ENCODE measurements at places on chromosomes 7 and 10.
A peak's percentile ranks its signal among the peaks of the same experiment; 100 is the strongest.

DNA sequence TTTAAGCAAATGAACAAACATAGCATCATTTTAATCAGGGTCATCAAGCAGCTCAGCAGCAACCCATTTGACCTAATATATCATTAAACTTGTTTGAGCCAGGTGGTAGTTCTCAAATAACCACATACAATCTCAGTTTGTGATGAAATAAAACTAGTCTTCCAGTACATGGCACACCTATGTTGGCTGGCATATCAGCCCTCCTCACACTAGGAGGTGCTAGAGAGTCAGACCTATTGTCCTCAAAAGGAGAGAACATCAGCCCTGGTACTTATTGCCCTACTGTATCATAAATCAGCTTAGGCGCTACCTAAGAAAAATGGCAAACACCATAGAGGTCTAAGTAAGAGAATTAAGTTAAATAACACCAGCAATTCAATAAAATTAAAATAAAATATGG is 81.7 kb downstream of the CABCOCO1 start:
- DNase-seq: no peak

DNA sequence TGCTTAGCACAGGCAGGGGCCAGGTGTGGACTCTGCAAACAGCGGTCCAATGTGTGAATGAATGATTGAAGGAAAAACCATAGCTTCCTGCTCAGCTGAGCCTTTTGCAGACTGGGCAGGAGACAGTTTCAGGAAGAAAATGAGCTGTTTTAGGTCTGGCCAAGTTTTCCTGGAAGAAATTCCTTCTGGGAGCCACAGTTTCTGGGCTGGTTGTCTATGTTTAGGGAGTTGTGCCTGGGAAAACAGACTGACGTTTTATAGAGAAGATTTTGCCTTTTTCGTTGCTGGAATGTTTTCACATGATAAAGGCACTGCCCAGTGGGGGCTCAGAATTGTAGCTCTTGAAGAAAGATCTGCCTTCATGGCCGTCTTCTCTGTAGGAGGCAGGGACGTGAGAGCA is 255.1 kb downstream of the CCSER2 start:
- no peak for DNase-seq

- DNase-seq: no peak
Measured at GRCh38 chr10:57754803-57755202, 512.9 kb downstream of the IPMK start.

GRCh38 chr7:41711283-41712064 is 8.6 kb upstream of the INHBA start:
- no peak for DNase-seq

GRCh38 chr10:86970162-86970981 is 2.1 kb downstream of the ADIRF start:
- DNase-seq: no peak

DNA sequence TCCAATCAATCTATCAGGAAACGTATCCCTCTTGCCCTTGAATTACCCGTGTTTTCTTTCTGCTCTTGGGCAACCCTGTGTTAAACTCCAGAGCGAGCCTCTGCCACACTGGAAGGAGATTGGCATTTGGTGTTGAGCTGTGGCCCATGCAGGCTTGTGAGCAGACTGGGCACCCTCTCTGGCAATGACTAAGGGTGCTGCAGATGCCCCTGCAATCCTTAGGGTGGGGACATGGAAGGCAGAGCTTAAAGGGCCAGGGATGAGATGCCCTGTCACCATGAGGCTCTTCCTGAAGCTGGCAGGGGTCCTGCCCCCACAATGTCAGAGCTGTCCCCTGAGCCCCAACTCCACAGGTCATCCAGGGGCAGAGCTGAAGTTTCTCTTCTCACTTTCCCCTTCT is 19.5 kb upstream of the FAM180A start:
- DNase-seq: no peak

GRCh38 chr7:25622695-25623094 is 394.4 kb upstream of the NPVF start:
- DNase-seq: no peak

GRCh38 chr10:794382-794956 is 105.0 kb upstream of the DIP2C start:
- DNase-seq: no peak

GRCh38 chr7:92665926-92666325 is 75.7 kb upstream of the FAM133B start:
- DNase-seq: no peak

- no peak for DNase-seq
Measured at GRCh38 chr7:155584763-155585531, 38.6 kb upstream of the CNPY1 start.

- DNase-seq: no peak
Measured at GRCh38 chr7:96126382-96126781, 195.5 kb downstream of the SLC25A13 start.

DNA sequence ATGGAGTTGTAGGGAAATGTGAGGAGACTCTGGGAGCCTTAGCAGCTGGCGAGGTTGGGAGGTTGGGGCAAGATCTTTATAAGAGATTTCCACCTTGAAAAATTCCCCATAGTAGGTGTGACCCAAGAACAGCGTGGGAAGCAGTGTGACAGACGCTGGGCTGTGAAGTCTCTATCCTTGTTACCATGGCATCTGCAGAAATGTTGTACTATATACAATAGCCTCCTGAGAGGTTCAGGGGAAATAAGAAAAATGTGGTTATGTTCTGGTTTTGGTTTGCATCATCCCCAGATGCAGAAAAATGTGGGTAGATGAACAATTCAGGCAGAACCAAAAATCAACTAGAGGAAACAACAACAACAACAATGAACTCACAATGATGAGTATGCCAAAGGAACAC is 498.6 kb downstream of the SH2D4B start:
- DNase-seq: no peak

DNA sequence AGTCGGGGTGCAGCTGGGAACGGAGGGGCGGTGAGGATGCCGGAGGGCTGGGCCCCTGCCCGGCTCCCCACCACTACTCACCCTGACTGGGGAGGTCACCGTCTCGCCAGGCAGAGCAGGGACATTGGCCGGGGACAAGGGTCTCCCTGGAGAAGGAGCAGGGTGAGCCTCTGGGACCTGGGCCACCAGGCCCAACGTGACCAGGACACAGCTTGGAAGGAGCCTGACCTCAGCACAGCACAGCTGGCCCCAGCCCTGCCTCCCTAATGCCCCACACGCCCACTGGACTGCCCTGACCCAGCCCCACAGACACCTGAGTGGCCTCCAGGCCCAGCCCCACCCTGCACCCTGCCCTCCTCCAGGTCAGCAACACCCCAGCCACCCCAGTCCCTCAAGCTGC is 21.1 kb downstream of the MICALL2 start:
- no peak for DNase-seq

GRCh38 chr10:88245974-88246511 is 337.1 kb downstream of the RNLS start:
- no peak for DNase-seq

- no peak for DNase-seq
Measured at GRCh38 chr7:98418271-98418635, 17.4 kb upstream of the BAIAP2L1 start.

- DNase-seq: peak; percentile 31
Measured at GRCh38 chr10:71528371-71529206, 131.9 kb downstream of the CDH23 start.

GRCh38 chr7:33261585-33261984 is 132.2 kb downstream of the BBS9 start:
- DNase-seq: peak; percentile 19

DNA sequence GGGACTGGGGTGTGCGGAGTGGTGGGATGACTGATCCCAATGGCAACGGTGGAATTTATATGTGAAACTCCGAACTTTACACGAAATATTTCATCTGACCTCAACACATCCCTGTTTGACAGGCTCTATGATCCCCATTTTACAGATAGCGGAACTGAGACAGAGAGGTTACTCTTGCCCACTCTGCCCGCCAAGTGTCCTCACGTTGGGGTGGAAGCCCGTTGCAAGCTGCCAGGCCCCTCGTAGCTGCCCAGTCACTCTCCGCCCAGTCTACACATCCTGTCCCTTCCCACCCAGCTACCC is 397 bp upstream of the NFE2L3 start:
- DNase-seq: no peak

DNA sequence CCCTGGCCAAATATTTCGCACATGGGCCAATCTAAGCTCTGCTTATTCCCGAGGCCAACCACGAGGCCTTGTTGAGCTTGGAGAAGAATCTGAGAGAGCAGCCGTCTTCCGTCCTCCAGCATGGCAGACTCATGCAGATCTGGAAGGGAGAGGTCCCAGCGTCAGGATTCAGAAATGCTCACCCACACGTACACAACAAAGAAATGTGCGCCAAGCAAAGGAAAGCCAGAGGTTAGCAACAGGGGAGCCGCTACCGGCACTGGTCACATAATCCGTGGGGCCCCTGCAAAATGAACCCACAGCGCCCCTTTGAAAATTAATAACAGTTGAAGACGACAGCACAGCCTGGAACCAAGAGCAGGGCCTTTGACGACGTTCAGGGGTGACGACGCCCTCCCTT is 25.4 kb upstream of the PRKAG2 start:
- no peak for DNase-seq

GRCh38 chr10:117503244-117504205 is 39.0 kb upstream of the EMX2 start:
- no peak for DNase-seq

DNA sequence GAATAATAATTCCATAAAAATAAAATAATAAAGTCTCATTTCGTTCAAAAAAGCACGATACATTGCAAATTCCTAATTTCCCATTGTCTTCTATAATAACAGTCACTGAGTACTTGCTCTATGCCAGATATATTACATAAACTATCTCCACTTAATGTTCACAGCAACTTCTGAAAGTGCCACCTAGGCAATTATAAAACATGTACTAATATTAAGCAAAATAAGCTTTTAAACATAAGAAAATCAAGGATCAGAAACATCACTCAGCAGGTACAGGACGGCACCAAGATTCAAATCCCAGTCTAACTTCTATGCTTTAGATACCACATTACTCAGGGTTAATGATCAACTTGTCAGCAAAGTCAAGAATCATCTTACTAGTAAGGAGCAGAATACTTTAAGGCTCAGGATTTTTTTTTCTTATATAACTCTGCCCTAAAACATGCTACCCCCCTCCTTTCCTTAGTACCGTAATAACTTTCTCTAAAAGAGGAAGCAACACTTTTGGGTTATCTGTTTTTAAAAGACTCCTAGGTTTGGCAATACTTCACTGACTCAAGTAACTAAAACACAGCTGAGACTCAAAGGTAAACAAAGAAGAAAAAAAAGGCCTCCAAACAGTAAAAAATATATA is 51.3 kb downstream of the USP6NL start:
- DNase-seq: no peak

- DNase-seq: no peak
Measured at GRCh38 chr10:70359017-70359550, 23.3 kb downstream of the LRRC20 start.

GRCh38 chr7:143396625-143397556 is 11.8 kb downstream of the EPHA1 start:
- DNase-seq: no peak

DNA sequence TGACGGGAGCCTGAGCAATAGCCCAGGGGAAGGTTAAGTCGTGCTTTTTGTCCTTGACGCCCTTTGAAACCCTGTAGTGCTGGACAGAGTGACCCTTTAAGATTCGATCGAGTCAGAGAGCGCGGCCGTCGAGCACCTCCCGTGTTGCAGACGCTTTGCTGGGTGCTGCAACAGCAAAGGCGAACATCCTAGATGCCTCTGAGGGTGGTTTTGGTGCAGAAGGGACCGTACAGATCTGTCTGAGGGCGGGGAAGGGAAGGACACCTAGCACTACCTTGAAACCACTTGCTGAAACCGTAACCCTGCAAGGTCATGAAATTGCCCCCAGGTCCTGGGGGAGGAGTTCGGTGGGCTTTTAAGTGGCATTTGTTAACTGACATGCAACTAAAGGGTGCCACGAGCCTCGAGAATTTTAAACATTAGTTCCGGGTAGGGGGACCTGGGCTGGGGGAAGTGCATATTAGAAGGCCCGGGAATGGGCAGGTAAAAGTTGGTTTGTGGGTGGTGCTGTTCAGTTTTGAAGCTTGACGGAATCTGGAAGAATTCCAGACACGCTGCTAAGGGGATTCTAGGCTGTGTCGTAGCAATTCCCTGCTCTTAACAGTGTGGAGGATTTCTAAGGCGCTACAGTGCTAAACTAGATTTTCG is 786 bp downstream of the ATP5F1C start:
- DNase-seq: no peak

- no peak for DNase-seq
Measured at GRCh38 chr7:35700865-35701264, 5.9 kb upstream of the HERPUD2 start.

- no peak for DNase-seq
Measured at GRCh38 chr7:47550788-47551470, 31.0 kb downstream of the TNS3 start.

DNA sequence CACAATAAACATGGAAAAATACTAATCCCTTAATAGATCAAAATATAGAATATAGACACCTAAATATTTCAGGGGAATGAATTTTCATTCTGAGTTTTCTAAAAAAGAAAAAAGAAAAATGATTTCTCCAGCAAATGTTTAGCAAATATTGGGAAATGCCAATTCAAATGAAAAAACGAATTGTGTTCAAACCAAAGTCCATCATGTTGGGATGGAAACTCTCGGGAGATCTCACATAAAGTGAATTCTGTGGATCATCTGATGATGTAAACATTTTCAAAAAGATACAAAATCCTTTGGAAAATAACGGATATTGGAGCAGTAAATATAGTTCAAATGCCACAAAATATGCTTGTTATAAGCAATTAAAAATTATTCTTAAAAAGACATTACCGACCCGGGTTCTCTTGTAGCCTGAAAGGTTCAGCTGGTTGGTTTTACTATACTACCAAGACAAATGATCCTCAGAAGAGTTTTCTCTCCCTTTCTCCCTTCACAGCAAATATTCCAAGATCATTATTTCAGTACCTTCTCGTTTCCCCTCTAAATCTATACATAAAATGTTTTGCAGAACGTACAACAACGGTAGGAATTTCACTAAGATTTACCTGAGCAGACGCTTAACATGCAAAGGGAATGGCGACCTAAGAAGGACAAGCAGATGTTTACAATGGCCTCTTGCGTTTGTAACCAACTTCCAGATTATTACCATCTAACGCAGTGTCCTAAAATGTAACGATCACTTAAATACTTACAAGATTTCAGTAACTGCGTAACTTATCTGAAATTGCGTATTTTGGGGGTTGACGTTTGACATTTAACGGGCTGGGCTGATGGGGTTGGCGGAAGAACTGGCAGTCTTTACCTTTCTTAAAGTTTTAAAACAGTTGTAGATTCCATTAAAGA is 2.5 kb downstream of the HOXA13 start:
- DNase-seq: no peak

DNA sequence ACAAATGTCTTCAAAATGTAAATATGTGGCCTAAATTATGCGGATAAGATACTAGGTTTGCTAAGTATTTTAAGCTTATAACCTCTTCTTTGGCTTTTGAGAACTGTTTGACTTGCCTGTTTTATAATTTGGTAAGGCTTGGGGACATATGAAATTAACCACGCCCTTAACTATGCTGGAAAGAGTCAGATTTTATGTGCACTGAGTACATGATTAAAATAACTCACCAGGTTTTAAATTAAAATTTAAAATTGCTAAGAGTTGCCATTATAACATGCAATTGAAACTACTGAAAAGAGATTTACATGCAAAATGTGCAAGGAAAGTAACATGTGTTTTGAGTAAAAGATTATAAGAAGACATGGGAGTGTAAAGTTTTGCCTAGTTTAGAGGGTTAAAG is 141.9 kb downstream of the WDR11 start:
- no peak for DNase-seq
